Activated CD8-positive, alpha-beta memory T cell treated with anti-CD3 and anti-CD28 coated beads for 4 hours (primary cell): ENCODE measurements at places on chromosomes 6 and 20.
A peak's percentile ranks its signal among the peaks of the same experiment; 100 is the strongest.

GRCh38 chr6:39228992-39229767, at the start of gene KCNK5:
TSS of gene KCNK5 (minus strand) at chr6:39229475. CDS start at chr6:39229111, 364 bp downstream.
- peak; percentile 56 for DNase-seq

DNA sequence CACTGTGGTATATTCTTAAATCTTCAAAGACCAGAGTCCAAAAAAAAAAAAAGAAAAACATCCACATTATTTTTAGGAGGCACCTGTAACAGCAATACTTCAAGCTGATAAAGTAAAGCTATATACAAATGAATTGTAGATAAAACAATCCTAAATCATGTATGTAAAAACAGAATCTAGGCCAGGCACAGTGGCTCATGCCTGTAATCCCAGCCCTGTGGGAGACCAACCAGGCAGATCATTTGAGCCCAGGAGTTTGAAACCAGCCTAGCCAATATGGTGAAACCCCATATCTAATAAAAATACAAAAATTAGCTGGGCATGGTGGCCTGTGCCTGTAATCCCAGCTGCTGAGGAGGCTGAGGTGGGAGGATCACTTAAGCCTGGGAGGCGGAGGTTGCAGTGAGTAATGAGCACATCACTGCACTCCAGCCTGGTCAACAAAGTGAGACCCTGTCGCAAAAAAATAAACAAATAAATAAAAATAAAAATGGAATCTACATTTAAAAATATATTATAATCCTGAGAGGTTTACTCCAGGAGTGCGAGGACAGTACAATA, 7.3 kb downstream of the NAPB start:
- no peak for DNase-seq

DNA sequence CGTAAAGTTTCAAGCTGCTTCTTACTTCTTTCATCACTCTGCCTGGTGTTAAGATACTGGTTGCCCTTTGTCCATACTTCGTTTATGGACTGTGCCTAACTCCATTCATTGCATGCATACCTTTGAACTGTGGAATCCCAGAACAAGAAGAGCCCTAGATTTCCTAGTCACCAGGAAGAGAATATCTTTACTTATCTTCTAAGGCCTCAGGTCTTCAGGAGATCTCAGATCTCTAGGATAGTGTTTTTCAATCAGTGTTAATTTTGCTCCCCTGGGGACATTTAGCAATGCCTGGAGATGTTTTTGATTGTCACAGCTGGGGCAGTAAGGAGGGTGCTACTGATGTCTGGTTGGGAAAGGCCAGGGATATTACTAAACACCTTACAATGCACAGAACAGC, 35.5 kb upstream of the GJA1 start:
- no peak for DNase-seq

DNA sequence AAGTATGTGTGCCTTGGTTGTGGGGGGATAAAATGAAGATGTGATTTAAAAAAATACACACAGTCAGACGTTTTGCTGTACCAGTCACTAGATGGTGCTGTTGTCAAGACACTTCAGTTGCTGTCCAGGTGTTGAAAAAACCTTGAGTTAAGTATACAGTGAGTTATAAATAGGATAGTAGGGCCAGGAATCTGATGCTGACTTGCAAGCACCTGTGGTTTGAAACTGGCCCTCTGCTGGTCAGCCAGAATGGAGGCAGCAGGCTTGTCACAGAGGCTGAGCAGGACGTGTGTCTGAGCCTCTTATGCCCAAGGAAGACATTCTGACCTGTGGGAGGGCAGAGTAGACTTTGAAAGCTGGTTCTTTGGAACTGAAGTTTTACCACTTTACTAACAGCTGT, 27.8 kb downstream of the RNF8 start:
- DNase-seq, result no peak

DNA sequence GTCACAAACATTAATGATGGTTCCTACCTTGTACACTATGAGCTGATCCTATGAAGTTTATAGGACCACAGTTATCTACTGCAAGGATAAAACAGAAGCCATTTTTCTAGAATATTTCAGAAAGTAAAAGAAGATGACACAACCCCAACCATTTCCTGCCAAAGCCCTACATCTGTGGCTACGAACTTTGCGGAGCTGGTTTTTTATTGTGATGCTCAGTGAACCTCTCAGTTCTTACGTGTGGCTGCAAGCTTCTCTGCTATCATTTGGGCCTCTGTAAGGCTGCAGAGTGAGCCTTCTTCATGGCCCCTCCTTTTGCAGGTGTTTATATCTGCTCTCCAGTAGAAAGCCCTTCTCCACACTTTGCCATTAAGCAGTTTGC, 17.8 kb upstream of the TAGAP start:
- DNase-seq, result no peak

- DNase-seq, result no peak
Measured at GRCh38 chr20:32562495-32562911, 22.6 kb downstream of the NOL4L start.

DNA sequence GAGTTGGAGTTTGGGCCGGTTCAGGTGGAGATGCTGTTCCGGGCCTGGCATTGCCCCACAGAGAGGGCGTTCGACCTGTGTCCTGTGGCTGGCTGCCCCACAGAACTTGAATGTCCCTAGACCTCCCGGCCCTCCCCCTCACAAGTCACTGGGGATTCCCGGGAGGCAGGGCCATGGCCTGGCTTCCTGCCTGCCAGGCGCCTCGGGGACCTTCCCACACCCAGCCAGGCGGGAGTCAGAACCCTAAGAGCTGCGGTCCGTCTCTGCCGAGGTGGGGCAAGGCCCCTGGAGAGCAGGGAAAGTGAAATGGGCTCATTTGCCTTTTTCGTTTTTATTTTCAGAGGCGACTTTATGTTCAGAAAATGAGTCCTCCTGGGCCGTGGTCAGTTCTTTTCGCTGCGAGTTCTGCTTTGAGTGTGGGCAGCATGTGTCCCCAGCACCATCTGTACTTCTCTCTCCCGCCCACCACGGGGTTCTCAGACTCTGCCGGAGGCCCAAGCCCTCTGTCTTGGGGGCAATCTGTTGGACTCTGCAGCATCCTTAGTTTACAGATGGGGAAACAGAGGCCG, 8.5 kb downstream of the RBM38 start:
- DNase-seq, result no peak

DNA sequence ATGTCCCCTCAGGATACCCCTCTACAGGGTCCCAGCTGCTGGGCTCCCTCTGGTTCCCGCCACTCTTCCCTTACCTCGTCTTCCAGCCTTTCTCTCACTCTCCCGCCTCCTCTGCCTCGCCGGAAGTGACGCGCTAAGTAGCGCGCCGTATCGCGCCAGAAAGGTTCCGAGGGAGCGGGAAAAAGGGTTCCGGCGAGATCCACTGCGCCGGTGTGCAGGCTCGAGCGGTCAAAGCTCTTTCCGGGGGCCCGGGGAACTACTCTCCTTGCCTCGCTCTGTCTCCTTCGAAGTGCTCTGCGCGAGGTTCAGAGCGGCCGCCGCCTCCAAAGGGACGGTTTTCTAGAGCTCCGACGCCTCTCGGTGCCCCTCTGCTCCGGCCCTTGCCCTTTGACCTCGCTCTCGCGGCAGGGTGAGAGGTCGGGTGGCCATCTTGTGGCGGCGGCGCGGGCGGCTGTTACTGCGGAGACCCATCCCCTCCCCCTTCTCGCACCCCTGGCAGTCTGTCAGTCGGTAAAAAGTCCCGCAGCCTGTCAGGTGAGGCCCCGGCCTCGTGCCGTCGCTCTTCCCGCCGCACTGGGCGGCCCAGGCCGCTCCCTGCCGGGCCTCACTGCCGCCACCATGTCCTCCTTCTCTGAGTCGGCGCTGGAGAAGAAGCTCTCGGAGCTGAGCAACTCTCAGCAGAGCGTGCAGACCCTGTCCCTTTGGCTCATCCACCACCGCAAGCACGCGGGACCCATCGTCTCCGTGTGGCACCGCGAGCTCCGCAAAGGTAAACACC, at the start of the genes RPRD1B and TTI1:
RPRD1B (plus strand) TSS at position 417 of the 778 bp plus-strand sequence; CDS start at position 619, 202 bp downstream.
TTI1 (minus strand) TSS at position 127 of the 778 bp plus-strand sequence. CDS start 19,640 bp downstream, outside the sequence.
- DNase-seq, result peak; percentile 82

DNA sequence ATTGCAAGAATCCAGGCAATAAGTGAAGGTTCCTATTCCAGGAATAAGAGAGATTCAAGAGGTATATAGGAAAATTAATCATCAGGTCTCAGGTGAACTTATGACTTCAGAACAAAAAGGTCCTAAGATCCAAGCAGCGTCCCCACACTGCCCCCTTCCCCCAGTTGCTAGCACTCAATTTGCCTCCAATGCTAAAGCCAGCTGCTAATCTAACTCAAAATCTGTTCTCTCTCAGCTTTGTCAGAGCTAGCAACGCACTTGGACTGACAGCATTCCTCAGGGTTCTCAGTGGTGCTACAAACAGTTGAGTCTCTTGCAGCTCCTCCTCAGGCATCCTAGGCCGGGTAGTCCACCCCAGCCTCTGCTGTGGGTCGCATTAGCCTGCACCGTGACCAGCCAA, 148.3 kb downstream of the RFX6 start:
- DNase-seq, result no peak

DNA sequence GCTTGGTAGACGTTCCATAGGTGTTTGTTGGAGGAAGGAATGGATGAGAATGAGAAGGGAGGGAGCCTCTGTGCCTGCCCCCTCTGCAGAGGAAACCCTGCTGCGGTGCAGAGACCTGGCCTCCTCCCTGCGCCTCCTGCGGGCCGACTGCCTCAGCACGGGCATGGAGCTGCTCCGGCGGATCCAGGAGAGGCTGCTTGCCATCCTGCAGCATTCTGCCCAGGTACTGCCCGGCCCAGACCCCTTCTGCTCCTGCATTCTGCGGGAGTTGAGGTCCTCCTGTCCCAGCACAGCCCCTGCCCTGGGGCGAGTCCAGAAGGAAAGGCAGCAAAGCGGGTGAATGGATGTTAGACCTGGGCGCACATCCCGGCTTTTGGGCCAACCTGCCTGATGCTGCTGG, 6.1 kb downstream of the DNPH1 start:
- no peak for DNase-seq

- no peak for DNase-seq
Measured at GRCh38 chr20:60200305-60200918, 242.2 kb downstream of the CDH26 start.

GRCh38 chr6:110960014-110960390, 1.5 kb downstream of the GTF3C6 start:
- DNase-seq, result no peak

DNA sequence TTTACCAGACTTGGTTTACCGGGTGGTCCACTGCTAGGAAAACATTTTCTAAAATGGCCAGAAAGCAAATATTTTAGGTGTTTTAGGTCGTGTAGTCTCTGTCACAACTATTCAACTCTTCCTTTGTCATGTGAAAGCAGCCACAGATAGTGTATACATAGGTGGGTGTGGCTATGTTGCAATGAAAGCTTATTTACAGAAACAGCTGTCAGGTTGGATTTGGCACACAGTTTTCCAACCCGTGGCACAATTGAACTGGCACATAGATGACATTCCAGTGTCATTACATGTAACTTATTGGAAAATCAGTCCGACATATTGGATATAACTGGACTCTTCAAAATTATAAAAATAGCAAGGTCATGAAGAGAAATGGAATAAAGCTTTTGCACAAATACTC, 68.9 kb upstream of the KCNQ5 start:
- no peak for DNase-seq

DNA sequence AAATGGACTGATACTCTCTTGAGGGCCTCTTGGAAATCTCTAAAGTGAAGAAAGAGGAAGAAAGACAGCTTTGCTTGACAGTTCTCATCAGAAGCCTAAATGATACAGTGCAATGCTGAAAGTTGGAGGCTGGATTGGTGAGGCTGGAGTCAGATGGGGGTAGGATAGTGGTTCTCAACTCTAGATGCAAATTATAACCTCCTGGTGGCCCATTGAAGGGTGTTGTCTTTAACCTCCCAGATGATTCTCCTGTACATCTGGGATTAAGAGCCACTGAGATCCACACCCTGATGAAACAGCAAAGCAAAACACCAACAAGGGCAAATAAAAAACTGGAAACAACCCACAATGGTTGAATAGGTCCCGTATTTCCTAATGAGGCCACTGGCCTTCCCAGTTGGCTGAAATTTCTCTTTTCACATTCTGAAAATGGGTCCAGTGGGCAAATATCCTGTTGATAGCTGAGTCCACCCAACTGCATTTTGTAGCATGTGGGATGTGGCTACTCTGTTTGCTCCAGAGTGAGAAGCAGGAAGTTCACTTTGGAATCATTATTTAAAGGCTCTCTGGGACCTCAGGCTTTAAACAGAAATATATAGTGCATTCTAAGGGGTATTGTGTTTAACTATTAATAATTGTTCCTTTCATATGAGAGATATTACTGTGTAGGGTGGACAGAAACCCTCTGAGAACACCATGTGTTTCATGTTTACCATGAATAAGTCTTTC, 208.1 kb downstream of the SOX4 start:
- DNase-seq, result no peak

- no peak for DNase-seq
Measured at GRCh38 chr20:62665153-62665754, 23.0 kb downstream of the SLCO4A1 start.

GRCh38 chr20:47792021-47792618, 6.8 kb upstream of the SULF2 start:
- no peak for DNase-seq

- DNase-seq, result peak; percentile 47
Measured at GRCh38 chr20:63434599-63435378, 37.7 kb downstream of the KCNQ2 start.

- no peak for DNase-seq
Measured at GRCh38 chr6:151546941-151547659, 53.3 kb downstream of the CCDC170 start.

GRCh38 chr6:135114355-135115145, 59.9 kb upstream of the HBS1L start:
- no peak for DNase-seq

DNA sequence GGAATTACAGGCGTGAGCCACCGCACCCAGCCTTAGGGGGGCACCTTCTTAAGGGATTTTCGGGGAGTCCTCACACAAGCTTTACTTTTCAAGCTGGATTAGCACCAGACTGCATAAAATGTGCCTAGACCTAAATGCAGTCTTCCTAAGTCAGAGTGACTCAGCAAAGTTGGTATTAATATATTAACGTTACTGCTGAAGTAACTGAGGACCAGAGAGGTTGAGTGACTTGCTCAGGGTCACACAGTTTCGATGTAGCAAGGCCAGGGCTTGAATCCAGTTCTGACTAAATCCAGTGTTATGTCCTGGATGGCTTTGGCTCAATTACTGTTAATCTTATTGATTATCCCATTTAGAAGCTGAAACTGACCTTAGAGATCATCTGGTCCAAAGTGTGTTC, 13.4 kb downstream of the EDEM2 start:
- no peak for DNase-seq
